COR-L47 (cell line): ENCODE measurements at places on chromosomes 4 and X.

GRCh38 chr4:172809319-172809718 is 359.3 kb upstream of the GALNT7 start:
- no peak for DNase-seq

GRCh38 chrX:155682834-155683233 is 70.1 kb upstream of the TMLHE start:
- no peak for DNase-seq

GRCh38 chrX:35868501-35868900 is 51.0 kb upstream of the CFAP47 start:
- DNase-seq, result no peak

GRCh38 chr4:96776920-96777527 is 937.1 kb downstream of the PDHA2 start:
- DNase-seq, result no peak

DNA sequence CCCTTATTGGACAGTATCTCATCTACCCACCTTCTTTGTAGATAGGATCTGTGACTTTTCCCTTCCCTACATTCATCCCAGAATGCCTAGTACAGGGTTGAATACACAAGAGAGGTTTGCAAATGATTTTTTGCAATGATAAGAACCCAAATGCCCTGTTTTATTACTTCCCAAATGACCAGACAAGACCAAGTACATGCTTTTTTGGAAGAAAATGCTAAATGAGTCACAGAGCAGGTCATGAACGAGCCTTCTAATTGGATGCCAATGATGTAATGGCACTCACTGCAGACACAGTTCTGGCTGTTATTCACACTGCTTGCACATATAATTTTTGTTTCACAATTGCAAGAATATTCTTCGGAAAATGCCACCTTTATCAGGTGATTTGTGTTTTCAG is 17.8 kb upstream of the GABRQ start:
- DNase-seq, result no peak

- peak; percentile 31 for DNase-seq
Measured at GRCh38 chr4:105637408-105638176, 70.9 kb downstream of the INTS12 start.

DNA sequence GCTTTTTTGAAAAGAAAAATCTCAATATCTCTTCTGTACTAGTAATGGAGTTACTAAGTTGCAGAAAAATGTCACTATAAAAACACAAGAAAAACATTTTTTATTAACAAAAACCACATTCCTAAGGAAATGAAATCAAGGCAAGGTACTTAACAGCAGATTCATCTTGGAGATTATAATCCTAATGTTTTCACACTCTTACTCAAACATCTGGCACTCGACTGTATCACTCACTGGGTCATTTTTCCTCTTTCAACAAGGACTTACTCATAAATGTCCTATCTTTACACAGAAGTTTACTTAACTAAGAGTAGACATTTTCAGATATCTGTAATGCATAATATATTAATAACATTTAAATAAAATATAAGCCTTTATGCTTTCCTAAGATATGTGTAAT is 216.6 kb downstream of the NR3C2 start:
- DNase-seq, result no peak

- DNase-seq, result no peak
Measured at GRCh38 chrX:82125103-82125502, 923.2 kb downstream of the SH3BGRL start.

GRCh38 chr4:3372264-3372932 is 69.4 kb upstream of the HGFAC start:
- DNase-seq, result no peak

GRCh38 chr4:96205143-96205936 is 365.4 kb downstream of the PDHA2 start:
- no peak for DNase-seq

GRCh38 chrX:102129473-102129872 is 4.0 kb downstream of the TCEAL2 start:
- peak; percentile 14 for DNase-seq

GRCh38 chr4:159169404-159170302 is 66.8 kb downstream of the RAPGEF2 start:
- DNase-seq, result no peak

DNA sequence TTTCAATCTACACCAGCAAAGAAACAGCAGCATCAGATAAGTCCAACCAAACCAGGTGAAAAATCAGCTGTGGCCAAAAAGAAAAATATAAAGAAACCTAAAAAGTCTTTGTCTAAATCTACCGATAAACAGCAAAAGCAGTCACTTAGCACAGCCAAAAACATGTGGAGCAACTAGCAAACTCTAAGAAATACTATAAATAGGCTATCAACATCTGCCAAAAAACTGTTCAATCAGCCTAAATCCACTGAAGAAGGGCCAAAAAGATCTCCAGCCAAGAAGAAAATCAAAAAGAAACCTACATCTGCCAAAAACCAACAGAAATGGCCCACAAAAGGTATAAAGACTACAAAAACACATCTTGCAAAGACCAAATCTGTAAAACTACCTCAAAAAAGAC is 36.7 kb upstream of the CABS1 start:
- no peak for DNase-seq

GRCh38 chrX:129077424-129078170 is 445.7 kb downstream of the SMARCA1 start:
- no peak for DNase-seq

DNA sequence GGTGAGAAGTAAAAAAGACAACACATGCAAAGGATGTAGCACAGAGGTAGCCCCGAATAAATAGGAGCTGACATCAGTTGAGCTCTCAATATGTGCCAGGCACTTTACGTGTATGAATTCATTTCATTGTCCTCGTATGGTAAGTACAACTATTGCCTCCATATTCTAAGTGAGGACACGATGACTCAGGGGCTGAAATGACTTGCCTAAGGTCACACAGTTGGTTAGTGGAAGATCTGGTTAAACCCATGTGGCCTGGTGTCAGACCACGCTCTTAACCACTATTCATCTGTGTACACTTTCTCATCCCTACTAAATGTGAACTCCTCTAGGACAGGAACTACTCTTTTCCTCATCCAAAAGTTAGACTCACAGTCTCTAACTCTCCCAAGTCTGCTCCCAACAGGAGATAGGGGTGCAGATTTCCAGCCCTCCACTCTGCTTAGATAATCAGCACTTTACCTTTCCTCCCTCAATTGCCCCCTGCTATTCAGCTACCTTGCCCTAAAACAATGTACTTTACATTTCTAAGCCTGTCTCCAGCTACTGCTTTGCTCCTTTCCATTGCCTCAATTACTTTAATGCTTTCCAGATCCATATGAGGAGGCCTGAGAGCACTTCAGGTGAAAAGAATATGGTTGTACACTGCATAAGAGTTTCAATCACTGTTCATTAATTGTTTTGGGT is 58.8 kb upstream of the LHFPL1 start:
- DNase-seq, result no peak

- no peak for DNase-seq
Measured at GRCh38 chrX:111375747-111376146, 36.2 kb downstream of the DCX start.

DNA sequence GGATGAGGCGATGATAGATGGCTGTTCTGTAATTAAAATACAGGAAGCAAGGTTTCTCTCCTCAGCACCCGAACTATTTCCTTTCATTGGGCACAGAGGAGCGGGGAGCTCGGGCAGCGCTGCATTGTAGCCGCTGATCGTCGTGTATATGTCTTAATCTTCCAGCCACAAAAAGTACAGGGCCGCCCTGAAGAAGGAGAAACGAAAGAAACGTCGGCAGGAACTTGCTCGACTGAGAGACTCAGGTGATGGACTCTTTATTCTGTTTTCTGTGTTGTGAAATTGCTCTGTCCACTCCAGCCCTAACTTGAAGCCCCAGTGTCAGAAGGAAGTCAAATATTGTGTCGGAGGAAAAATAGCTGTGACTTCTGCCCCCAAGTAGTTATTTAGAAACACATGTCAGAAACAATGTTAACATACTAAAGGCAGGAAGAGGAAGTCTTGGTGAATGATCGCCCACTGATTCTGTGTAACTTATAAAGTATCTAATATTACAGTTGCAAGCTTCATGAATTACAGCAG is 546 bp downstream of the ZRSR2 start:
- DNase-seq, result no peak

DNA sequence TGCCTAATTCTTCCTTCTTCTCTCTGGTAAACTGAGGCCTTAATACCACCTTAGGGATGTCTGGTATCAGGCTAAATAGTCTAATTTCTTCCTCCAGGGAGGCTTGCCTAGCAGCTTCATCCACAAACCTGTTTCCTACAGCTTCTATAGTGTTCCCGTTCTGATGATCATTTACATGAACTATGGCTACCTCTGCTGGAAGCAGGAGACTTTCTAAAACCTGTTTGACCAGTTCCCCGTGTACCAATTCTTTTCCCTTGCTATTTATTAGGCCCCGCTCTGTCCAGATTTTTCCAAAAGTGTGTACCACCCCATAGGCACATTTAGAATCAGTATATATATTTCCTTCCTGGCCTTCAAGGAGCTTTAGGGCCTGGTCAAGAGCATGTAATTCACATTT is 5.8 kb upstream of the USP38 start:
- no peak for DNase-seq

DNA sequence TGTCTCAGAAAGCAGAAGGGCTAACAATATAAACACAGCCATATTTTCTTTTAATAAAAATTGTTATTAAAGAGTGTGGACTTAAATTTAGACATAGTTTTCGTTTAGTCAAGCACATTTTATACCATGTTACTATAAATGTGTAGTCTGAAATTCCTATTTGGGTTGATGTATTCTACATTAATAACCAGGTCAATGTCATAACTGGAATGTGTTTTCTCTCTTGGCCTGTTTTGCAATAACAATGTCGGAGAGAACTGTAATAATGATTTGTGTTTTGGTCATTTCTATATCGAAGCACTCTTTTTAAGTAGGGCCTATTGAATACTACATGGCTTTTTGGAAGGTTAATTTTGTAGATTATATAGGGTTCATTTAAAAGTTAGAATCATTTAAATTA is 5.5 kb downstream of the USO1 start:
- DNase-seq, result no peak

GRCh38 chrX:101507986-101508385 is 22.7 kb downstream of the ARMCX4 start:
- DNase-seq, result no peak

GRCh38 chr4:67651536-67651935 is 49.4 kb downstream of the UBA6 start:
- no peak for DNase-seq

GRCh38 chrX:130999360-130999759 is 58.8 kb upstream of the ARHGAP36 start:
- DNase-seq, result no peak

DNA sequence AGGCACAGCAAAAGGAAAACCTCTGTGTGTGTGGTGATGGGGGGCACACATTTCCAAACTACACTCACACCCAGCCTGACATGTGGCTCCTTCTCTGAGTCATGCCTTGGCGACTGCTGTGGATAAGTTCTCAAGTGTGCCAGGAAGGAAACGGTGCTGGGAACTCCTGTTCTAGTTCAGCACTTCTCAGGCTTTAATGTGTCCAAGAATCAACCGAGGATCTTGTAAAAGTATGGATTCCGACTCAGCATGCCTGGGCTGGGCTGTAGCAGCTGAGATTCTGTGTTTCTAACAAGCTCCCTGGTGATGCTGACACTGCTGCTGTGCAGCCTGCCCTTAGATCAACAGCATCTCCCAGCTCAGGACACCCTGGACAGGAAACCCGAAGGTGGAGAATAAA is 20.2 kb downstream of the CLNK start:
- no peak for DNase-seq

- DNase-seq, result no peak
Measured at GRCh38 chr4:113708250-113708649, 53.3 kb downstream of the CAMK2D start.

- DNase-seq, result no peak
Measured at GRCh38 chr4:114857831-114858230, 255.6 kb downstream of the NDST4 start.

DNA sequence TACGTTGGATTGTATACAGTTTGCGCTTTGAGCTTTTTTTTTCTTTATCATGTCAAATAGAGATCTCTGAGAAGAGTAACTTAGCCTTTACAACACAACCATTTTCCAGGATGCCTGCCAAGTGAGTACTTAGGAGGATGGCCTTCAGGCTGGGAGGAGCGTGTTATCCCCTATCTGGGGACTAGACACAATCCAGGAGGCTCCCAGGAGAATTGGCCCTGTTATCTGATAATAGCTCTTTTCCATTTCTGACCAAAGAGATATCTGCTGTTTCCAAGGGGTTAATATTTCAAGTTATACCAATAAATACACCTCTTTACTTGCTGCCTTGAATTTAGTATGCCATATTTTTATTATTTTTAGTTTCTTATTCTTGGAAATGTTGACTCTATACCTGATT is 169.5 kb upstream of the SMARCAD1 start:
- DNase-seq, result no peak

GRCh38 chrX:153947009-153947769 is 2.7 kb upstream of the RENBP start:
- peak; percentile 54 for DNase-seq

GRCh38 chr4:2256781-2257191 is 5.1 kb downstream of the MXD4 start:
- no peak for DNase-seq
